Sigmoid colon (tissue), 7 donors: ENCODE measurements at places on chromosomes 12 and 14.

- DNase-seq = no peak
Observed at GRCh38 chr14:67516676-67517075, 16.4 kb upstream of the PLEKHH1 start.

DNA sequence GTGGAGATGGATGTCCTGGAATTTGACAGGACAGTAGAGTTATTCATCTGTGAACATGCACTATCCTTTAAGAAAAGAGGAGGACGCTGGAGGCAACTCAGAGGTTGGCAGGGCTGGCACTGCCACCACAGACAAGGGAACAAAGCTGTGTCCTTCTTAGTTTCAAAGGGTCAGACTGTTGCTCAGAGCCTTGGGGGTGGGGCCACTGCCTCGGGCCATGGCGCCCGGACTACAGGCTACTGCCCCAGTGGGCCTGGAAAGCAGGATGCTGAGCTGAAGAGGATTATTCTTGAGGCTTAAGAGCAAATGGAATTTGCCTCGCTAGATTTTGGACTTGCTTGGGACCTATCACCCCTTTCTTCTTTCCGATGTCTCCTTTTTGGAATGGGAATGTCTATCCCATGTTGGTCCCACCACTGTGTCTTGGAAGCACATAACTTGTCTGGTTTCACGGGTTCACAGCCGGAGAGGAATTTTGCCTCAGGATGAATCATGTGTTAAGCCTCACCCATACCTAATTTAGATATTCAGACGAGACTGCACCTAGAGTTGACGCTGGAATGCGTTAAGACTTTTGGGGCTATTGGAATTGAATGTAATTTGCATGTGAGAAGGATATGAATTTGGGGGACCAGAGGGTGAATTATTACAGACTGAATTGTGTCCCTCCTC is 114.8 kb upstream of the RFLNA start:
- no peak for DNase-seq

DNA sequence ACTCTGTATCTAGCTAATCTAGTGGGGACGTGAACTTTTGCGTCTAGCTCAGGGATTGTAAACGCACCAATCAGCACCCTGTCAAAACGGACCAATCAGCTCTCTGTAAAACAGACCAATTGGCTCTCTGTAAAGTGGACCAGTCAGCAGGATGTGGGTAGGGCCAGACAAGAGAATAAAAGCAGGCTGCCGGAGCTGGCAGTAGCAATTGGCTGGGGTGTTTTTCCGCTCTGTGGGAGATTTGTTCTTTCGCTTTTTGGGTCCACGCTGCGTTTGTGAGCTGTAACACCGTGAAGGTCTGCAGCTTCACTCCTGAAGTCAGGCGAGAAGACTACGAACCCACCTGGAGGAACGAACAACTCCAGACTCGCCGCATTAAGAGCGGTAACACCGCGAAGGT is 76.5 kb downstream of the SPRING1 start:
- DNase-seq = no peak

DNA sequence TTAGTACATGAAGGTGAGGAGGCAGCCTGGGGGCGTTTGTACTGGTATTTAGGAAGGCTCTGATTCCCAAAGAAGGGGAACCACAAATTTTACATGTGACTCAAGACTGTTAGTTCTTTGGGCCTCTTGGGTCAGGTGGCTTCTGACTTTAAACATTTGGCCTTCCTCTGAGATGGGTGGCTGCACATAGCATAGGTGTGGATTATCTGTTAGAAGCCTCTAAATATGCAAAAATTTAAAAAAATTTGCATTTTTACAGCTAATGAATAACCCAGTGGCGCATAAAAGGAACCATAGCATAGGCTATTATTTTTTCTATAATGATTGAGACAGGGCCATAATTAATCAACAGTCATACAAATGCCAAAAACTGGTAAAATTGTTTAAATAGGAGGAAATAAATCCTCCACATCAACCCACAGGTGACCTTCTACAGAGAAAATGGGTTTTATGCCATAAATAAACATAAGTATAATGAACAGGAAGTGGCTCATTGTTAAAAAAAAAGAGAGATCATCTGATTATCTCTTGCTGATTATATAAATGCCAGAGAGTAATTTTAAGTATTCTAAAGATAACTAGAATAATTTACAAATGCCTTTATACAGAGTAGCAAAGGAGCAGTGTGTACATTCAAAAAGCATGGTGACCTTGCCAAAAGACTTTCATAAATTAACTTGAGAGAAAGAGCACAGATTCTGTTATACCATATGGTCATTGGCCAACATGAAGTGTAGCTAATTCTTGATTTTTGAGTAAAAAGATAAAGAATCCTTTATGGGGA is 284.2 kb upstream of the ATP2B1 start:
- DNase-seq = no peak

- DNase-seq = peak; percentile 93
Observed at GRCh38 chr12:57611108-57611826, at the start of gene ARHGEF25. Gene ARHGEF25, plus strand, starts transcription at chr12:57611435. Its CDS starts 460 bp downstream, at chr12:57611895.

DNA sequence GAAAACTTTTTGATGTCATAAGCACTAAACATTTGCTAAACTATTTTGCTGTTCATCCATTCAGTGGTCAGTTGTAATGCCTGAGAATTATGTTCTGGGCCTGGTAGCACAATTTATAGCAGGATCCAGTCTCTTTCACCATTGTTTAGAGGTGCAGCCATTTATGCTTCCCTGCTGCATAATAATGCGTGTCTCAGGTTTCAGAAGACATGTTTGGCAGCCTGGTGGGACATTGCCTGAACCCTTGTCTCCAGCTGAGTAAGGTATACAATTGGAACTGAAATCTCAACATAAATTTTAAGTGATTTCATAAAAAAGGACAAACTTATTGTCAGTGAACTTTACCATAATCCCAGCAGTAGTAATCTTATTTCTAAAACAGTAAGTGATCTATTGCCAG is 94.8 kb downstream of the POLR3B start:
- no peak for DNase-seq

DNA sequence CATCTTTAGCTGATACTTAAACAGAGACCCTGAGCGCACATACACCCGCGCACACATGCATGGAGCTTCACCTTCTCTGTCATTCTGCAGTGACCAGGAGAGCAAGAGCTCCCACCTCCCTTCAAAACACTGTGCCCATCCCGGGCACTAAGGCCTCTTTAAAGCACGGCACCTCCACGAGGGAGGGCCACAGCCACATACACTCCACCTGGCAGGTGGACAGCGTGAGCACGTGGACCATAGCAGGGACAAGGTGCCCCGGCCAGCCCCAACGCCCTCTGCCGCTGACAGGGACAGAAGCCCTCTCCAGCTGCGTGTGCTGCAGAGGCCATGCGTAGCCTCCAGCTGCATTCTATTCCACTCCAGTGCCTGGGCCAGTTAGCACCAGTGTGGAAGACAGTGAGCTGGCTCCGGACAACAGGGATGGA is 5.4 kb downstream of the GAPDH start:
- peak; percentile 68 for DNase-seq

DNA sequence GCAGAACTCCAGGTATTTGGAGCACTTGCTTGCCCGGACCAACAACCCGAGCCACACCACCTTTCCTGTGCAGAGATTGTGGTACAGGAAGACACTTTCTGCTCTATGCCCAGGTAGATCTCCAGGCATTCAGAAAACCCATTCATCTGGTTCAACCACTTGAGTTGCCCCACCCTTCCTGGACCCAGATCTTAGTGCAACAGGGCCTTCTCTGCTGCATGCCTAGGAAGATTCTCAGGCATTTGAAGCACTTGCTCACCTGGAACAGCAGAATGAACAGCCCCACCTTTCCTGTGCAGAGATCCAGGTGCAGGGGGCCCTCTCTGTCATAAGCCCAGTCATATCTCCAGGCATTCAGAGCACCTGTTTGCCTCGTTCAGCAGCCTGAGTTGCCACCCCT is 412.8 kb upstream of the MGAT4C start:
- DNase-seq = no peak

GRCh38 chr12:90062799-90063198 is 354.2 kb upstream of the ATP2B1 start:
- DNase-seq = no peak

DNA sequence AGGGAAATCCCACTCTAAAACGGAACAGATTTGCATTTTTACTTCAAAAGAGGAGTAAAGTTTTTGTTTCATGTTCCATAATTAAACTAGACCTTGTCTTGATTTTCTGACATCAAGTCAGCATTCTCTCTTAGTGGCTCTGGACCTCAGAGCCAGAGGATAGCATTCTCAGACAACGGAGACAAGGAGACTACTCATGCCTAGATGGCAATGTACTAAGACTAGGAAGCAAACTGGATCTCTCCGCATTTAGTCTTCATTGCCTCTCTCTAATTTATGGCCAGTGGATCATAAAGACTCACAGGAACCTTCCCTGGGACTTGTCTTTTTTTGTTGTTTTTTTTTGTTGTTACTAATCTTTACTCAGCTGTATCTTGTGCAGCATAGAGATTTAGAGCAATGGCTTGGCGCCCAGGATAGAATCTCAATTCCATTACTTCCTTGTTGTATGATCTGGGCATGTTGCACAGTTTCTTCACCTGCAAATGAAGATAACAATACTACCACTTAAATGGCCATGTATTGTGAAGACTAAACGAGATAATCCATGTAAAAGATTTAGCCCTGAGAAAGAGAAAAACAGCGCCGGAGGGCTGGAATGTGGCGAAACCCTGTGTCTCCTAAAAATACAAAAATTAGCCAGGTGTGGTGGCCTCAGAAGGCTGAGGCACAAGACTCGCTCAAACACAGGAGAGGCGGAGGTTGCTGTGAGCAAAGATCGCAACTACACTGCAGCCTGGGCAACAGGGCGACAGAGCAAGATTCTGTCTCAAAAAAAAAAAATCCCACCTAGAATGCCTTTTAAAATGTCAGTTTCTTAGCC is 4.0 kb upstream of the GEMIN2 start:
- DNase-seq = no peak

GRCh38 chr12:115867854-115868253 is 409.6 kb downstream of the MED13L start:
- DNase-seq = no peak

DNA sequence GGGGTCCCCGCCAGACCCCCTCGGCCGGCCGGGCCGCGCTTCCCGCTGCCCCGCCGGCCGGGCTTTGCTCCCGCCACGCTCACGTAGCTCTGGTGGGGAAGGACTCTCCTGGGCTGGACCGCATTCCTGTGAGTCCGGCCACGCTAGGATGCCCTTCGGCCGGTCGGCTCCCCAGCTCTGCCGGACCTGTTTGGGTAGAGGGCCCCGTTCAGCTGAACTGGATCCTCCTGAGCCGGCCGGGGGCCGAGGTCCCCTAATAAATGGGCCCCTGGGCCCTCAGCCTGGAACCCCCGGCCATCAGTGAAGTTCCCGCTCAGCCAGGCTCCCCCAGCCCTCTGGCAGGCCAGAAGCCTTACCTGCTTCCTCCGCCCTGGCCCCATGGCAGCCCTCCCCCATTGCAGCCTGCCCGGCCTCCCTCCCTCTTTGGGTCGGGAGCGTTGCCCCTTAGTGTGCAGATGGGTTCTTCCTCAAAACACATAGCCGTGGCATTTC is 593 bp downstream of the UNC119B start:
- peak; percentile 67 for DNase-seq

DNA sequence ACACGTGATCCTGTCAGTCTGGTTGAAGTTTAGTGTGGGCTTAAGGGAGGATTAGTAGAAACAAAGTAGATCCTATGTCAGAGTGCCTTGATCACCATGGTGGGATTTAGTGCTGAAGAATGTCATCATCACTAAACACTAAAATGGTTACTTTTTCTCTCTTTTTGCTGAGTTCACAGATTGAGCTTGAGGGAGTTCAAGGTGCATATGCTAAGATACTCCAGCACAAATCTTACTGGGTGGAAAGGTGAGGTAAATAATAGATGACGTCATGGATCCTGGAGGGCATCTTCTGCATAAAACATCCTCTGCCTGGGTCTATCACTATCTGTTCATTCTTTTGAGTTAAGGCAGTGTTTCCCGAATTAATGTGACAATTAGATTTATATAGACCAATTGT is 4.9 kb downstream of the GALNT8 start:
- DNase-seq = no peak

DNA sequence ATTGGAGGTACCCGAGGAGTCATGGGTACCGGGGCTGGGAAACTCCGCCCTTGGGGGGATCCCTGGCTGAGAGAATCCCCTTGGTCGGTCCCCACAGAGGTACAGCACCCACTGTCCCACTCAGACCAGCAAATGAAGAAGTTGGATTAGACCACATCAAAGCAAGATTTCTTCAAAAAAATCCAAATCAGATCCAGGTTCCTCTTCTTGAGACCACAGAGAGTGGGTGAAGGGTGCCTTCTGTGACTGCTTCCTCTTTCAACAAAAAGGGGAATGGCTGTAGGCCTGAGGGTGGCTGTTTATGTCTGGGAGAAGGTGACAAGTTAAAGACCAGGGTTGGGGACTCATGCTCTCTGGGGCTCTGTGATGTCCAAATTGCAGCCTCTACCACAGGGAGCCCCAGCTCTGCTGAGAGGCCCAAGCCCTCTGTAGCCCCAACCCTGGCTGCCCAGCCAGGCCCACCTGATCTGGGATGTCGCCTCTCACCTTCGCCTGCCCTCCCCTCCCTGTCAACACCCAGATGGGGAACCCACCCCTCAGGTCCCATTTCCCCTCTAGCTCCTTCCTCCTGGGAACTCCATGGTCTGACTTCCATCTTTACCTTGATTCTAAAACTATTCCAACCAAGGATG is 50.9 kb downstream of the ZFP36L1 start:
- no peak for DNase-seq

GRCh38 chr12:47602325-47602724 is 103.5 kb downstream of the RPAP3 start:
- DNase-seq = no peak

DNA sequence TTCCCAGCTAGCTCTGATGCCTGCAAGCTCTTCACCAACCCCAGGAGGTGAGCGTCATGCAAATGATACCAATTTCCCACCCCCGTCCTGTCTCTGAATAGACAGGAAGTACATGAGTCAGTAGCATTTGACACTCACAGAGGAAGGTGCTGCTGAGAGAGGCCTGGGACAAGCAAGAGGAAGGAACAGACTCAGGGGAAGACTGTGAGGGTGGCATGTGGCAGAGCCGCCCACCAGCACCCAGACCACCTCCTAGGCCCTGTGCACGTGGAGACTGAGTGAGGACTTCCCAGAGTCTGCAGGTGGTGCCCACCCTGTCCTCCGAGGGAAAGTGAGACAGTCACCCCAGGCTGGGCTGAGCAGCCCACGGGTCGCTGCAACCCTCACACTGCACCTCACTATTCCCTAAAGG is 199.5 kb upstream of the SFSWAP start:
- no peak for DNase-seq

DNA sequence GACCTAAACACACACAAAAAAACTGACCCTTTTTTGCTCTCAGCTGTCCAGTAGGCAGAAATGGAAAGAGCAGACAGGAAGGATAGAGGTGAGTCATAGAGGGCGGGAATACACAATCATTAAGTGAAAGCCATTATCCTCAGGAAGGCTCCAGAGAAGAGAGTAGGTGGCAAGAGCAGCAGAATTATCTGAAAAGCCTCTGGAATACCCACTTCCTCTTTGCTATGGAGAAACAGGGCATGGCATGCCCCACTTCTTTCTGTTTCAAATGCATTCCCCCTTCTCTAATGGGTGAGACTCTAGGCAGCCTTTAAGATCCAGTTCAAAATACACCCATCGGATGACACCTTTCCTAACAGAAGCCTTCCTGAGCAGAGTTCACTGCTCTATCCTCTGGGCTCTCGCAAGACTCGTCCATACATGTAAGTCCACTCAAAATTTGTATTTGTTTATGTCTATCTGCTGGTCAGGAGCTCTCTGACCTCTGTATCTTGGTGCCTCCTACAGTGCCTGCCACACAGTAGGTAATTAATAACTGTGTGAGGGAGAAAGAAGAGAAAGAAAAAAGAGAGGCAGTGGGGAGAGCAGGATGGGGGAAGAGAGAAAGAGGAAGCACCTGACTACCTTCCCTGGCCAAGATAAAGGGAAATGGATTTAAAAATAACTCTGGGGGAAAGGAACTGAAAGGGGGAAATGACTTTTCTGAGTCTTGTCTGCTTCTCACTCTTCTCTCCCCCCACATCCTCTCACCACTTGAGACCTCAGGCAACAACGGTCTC is 8.5 kb downstream of the KLHL33 start:
- DNase-seq = no peak
